ENCODE measurements at places on chromosomes 16 and 17. TPM values are rescaled to one million over a fixed set of nuclear protein-coding genes. Genes with fewer than 3 reads are reported as not detected.

GRCh38 chr16:50519001-50519400 is 29.2 kb upstream of the NKD1 start:
- no peaks in the 10 kb centered on the region for H3K4me1 ChIP-seq
- H3K36me3 ChIP-seq, result no peaks in the 10 kb centered on the region
- no peak overlapping the region for H3K4me3 ChIP-seq
- peak; percentile 8 for DNase-seq
- peaks cover 14% of the 10 kb centered on the region for H3K27me3 ChIP-seq

TBC1D3G gene
- not detected for total RNA-seq

DNA sequence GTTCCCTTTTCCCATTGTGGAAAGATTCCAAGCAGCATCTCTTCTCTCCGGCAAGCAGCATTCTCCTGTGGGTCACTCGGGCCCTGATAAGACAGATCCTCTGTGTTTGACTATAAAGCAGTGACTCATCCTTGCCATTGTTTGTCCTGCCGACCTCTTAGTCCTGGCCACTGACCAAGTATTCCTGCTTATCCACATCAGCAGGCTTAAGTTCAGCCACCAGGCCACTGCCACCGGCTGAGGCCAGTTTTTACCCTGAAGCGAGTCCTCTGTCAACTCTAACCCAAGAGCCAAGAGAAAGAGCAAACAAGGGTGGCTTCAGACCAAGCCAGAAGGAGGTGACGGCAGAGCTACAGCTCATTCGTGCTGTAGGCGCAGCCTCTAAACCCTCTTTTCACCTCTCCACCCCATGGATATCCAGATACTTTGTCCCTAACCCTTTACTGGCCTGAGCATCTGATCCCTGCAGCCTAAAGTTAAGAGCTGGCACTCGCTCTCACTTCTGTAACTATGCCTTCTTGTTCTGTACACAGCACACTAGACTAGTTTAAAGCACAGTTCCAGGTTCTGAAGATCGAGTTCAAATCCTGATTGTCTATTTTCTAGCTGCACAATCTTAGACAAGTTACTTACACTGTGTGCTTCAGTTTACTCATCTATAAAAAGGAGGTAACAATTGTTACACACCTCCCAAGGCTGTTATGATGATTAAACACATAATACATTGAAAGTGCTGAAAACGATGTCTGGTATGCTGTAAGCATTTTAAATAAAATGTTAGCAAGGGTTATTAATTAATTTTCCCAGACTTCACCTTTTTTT is 31.0 kb downstream of the SOX9 start:
- no peaks in the 10 kb centered on the region for H3K27me3 ChIP-seq
- peaks cover 14% of the 10 kb centered on the region for H3K4me1 ChIP-seq
- H3K27ac ChIP-seq, result peak overlapping the region; percentile 43
- peak; percentile 86 for DNase-seq
- no peak overlapping the region for H3K4me3 ChIP-seq

NUP88 gene
- 185 TPM for total RNA-seq

GRCh38 chr16:15647294-15648014 is 2.6 kb upstream of the NDE1 start:
- H3K4me3 ChIP-seq, result no peak overlapping the region
- no peaks in the 10 kb centered on the region for H3K36me3 ChIP-seq
- no peak for DNase-seq
- H3K27ac ChIP-seq, result no peak overlapping the region

- H3K27ac ChIP-seq, result no peak overlapping the region
- no peak for DNase-seq
- no peak overlapping the region for H3K4me3 ChIP-seq
- no peaks in the 10 kb centered on the region for H3K36me3 ChIP-seq
- no peaks in the 10 kb centered on the region for H3K27me3 ChIP-seq
Observed at GRCh38 chr16:75931970-75932369, 205.7 kb upstream of the CPHXL start.

DNA sequence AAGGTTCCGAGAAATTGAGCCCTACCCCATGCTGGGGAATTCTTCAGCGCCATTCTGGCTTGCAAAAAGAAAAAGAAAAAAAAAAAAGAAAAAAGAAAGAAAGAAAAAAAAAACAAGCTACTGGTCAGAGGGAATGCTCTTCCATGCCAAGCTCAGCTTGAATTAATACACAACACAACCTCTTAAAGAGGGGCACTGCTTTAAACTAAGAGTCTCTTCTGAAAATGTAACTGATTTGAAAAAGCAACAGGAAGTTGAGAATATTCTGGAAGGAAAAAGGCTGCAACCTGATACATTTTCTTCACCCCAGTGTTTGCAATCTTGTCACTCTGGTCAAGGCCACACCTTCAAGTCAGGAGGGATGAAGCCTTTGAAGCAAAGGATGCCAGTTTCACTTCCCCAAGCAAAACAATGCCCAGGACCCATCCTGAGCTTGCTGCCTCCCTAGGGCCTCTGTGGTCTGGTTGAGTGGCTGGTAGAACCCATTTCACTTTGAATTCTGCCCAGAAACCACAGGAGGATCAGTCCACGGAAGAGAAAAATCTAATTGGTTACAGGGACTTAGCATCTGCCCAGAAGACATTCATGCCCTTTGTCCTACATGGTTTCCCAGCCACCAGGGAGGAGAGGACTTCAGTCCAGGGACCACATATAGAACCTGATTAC is 389.7 kb downstream of the SOX9 start:
- no peaks in the 10 kb centered on the region for H3K27me3 ChIP-seq
- no peak for DNase-seq
- H3K36me3 ChIP-seq, result no peaks in the 10 kb centered on the region
- H3K27ac ChIP-seq, result peak overlapping the region; percentile 52
- H3K4me3 ChIP-seq, result no peak overlapping the region
- H3K4me1 ChIP-seq, result peaks cover 29% of the 10 kb centered on the region

DNA sequence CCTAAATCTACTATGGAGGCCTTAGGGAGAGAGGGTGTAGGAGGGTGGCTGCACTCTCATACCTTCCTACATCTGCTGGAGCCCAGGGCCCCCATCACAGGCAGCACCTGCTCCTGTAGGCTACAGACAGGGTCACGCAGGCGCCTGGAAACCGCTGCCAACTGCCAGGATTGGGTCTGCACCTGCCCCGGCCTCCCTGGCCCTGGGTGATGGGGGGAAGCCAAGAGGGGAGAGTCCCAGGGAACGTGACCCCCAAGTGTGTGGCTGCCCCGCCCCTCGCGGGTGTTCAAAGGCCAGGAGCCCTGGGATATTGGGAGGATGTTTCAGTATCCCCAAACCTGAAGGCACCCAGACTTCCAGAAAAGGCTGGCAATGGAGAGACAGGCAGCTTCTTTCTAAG is 5.6 kb upstream of the TEX19 start:
- H3K36me3 ChIP-seq, result no peaks in the 10 kb centered on the region
- peaks cover 18% of the 10 kb centered on the region for H3K4me1 ChIP-seq
- H3K4me3 ChIP-seq, result no peak overlapping the region
- no peaks in the 10 kb centered on the region for H3K27me3 ChIP-seq
- DNase-seq, result no peak

TMEM114 gene
- total RNA-seq, result not detected

CDH16 gene
- total RNA-seq, result not detected

DNA sequence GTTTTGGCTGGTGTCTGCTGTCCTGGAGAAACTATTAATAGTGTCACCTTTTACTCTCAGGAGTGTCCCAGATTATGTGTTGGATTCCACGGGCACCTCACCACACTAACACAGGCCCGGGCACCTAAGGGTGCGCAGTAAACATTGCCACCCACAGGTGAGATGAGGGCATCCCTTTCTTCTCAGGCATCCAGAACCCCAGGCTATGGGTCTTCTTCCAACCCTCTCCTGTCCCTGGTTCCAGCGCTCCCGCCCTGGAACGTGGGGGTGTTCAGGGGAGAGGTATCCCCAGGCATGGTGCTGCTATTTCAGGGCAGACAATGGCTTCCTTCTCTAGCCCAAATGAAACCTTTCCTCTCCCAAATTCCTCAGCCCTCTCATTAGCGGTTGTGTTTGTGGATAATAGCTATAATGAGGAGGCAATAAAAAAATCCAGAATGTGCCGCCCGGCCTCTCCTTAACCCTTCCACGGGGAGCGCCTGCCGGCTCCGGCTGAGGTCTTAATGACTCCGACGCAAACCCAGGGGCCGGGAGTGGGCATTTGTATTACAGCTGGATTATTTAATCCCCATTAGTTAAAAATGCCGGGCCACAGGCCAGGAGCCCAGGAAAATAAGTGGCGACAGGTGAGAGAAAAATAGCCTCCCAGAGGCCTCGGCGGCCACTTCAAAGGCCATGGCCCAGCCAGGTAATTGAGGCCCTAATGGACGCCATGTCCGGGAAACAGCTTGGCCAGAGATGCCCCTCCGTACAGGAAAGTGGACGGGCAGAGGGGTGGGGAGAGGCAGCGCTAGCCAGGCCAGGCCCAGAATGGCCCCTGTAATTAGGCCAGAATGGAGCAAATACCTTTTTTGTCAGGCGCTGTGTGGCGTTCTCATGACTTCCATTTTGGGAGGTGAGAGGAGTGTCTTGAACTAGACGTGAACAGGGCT is 102.8 kb downstream of the IRX5 start:
- no peaks in the 10 kb centered on the region for H3K36me3 ChIP-seq
- no peak overlapping the region for H3K27ac ChIP-seq
- H3K4me3 ChIP-seq, result no peak overlapping the region
- no peaks in the 10 kb centered on the region for H3K4me1 ChIP-seq

DNA sequence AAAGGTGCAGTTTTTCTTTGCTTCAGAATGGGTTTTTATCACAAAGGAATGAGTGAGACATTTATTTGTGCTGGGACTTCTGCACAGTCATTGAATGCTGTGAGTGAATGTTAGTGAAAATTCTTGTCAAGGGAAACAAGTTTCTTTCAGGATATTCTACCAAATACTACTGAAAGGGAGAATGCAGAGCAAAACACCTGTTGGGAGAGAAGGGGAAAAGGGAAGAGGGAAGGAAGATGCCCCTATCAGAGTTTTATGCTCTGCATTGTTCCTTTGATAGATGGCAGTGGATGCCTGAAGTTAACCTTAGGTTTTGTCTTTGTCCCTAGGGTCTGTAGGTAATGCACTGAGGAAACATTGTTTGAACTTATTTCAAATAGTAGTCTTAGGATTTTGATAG is 3.1 kb downstream of the GGNBP2 start:
- peaks cover 79% of the 10 kb centered on the region for H3K4me1 ChIP-seq
- H3K27ac ChIP-seq, result no peak overlapping the region
- DNase-seq, result no peak

PPP1R1B gene
- total RNA-seq, result 11.0 TPM

DNA sequence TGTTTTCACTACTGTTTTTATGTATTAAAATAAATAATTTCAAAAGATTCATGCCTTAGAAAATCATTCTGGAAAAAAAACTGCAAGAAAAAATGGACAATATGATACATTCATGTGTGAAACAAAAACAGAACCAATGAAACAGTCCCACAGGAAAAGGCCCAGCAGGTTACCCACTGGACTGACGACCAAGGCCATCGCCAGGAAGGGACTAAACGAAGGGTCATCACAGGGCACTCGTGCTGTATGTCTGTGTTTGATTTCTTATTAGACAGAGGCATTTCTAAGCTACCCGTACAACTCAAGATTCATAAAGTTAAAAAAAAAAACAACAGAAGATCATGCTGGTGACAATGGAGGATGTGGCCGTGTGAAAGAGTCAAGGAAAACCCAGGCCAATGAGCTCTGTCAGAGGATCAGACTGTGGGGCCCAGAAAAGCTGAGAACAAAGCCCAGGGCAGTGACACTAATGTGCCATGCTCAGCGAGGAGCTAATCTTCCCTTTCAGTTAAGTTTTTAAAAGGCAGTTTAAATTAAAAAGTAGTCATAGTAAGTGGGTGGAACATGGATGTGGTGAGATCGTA is 31.8 kb downstream of the NSMCE1 start:
- H3K36me3 ChIP-seq, result peaks cover 24% of the 10 kb centered on the region
- no peaks in the 10 kb centered on the region for H3K27me3 ChIP-seq
- peak overlapping the region; percentile 81 for H3K27ac ChIP-seq
- H3K4me1 ChIP-seq, result peaks cover 43% of the 10 kb centered on the region

- peak overlapping the region; percentile 72 for H3K27ac ChIP-seq
- H3K36me3 ChIP-seq, result no peaks in the 10 kb centered on the region
- H3K4me3 ChIP-seq, result peak overlapping the region; percentile 36
- peak; percentile 79 for DNase-seq
- H3K4me1 ChIP-seq, result peaks cover 11% of the 10 kb centered on the region
- H3K27me3 ChIP-seq, result no peaks in the 10 kb centered on the region
Observed at GRCh38 chr17:80187515-80187941, 17.7 kb downstream of the CARD14 start.

- H3K27ac ChIP-seq, result no peak overlapping the region
- H3K4me3 ChIP-seq, result no peak overlapping the region
- peak; percentile 65 for DNase-seq
- no peaks in the 10 kb centered on the region for H3K27me3 ChIP-seq
- H3K4me1 ChIP-seq, result no peaks in the 10 kb centered on the region
Observed at GRCh38 chr16:89786474-89787364, 29.7 kb downstream of the FANCA start.

DNA sequence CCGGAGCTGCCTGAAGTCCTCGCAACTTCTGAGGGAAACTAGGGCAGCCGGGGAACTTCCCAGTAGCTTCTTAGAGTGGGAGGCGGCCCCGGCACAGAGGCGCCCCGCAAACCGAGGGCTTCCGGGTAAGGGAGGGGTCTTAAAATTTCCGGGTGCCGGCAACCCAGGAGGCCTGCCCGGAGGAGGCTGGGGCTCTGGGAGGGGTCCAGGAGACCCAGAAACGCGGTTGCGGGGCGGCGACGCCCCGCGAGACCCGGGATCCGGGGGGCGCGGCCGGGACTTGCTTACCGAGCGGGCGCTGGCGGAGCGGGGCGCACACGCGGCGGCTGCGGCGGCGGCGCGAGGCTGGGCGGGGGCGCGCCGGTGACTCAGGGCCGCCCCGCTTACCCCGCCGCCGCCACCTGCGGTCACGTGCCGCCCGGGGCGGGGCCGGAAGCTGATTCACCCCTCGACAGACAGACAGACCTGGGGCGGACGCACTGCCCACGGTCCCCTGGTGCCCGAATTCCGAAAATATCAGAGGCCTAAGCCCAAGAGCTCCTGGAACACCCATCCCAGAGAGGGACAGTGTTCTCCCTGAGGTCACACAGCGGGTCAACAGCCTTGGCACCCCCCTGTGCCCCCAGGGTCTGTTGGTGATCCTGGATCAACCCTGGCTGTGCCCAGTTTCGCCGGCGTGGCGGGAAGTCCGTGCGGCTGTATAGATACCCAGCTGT is at the start of gene FAM83G:
Gene FAM83G, minus strand, starts transcription at position 344 of the 716 bp plus-strand sequence. CDS start 723 bp downstream, outside the sequence.
- H3K36me3 ChIP-seq, result no peaks in the 10 kb centered on the region
- peak within 1 kb of the TSS; percentile 88 for H3K27ac ChIP-seq
- peak; percentile 89 for DNase-seq
- H3K4me3 ChIP-seq, result peak within 1 kb of the TSS; percentile 74
- no peaks in the 10 kb centered on the region for H3K27me3 ChIP-seq

GRCh38 chr16:22035153-22035552 is 27.2 kb downstream of the MOSMO start:
- DNase-seq, result no peak
- no peaks in the 10 kb centered on the region for H3K27me3 ChIP-seq
- peaks cover 8% of the 10 kb centered on the region for H3K36me3 ChIP-seq
- no peak overlapping the region for H3K4me3 ChIP-seq
- no peak overlapping the region for H3K27ac ChIP-seq

- DNase-seq, result no peak
- H3K27ac ChIP-seq, result no peak overlapping the region
- H3K27me3 ChIP-seq, result no peaks in the 10 kb centered on the region
Observed at GRCh38 chr17:73586921-73587602, 57.2 kb downstream of the SDK2 start.

NOTUM gene
- not detected for total RNA-seq

ENPP7 gene
- total RNA-seq, result not detected

GRCh38 chr17:68384941-68385340 is 72.4 kb downstream of the WIPI1 start:
- H3K27me3 ChIP-seq, result no peaks in the 10 kb centered on the region
- peak overlapping the region; percentile 26 for H3K27ac ChIP-seq
- DNase-seq, result no peak
- H3K4me3 ChIP-seq, result no peak overlapping the region
- no peaks in the 10 kb centered on the region for H3K36me3 ChIP-seq
- H3K4me1 ChIP-seq, result no peaks in the 10 kb centered on the region

GRCh38 chr17:80423536-80424225 is 8.7 kb downstream of the ENDOV start:
- H3K27ac ChIP-seq, result no peak overlapping the region
- H3K4me1 ChIP-seq, result peaks cover 18% of the 10 kb centered on the region
- DNase-seq, result no peak
- H3K27me3 ChIP-seq, result no peaks in the 10 kb centered on the region
